Stimulated activated CD8-positive, alpha-beta memory T cell treated with anti-CD3 and anti-CD28 coated beads, Interleukin-7, amount 100 ng/mL, for 24 hours (primary cell): ENCODE measurements at places on chromosomes 5 and 9.

DNA sequence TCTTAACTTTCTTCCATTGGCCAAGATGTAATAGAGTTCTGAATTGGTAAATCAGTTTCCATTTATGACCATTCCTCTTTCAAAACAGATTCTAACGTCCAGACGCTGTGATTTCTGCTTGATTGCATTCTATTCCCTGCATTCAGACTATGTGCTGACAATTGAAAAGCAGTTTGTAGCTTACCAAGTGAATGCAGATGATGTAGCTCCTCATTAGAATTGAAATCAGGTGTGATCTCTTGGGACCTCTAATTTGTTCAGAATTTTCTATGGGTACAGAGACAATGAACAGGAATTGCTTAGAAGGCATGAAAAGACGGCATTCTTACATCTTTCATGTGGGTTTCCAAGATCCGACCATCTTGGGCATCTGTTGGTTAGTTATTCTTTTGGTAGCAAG lies 191.9 kb downstream of the NTRK2 start:
- DNase-seq = no peak

- no peak for DNase-seq
Observed at GRCh38 chr9:97315550-97315949, 8.1 kb downstream of the CCDC180 start.

DNA sequence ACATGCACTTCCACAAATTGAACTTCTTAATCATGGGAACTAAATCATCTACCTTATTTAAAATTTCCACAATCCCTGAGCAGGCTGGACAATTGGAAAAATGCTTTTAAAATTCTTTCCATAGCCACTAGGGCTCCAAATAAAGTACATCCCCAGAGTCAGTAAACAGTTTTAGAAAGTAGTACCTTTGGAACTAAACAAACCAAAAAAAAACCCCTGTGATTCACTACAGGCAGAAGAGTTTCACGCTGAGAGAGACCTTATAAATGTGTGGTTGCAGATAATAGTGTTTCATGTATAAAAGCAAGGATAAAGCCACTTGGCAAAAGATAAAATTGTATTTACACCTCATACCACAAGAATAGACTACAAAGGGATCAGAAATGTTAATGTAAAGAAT lies 11.8 kb upstream of the HMGCR start:
- DNase-seq = no peak

GRCh38 chr5:81534441-81534840 lies 140.5 kb upstream of the ACOT12 start:
- no peak for DNase-seq

DNA sequence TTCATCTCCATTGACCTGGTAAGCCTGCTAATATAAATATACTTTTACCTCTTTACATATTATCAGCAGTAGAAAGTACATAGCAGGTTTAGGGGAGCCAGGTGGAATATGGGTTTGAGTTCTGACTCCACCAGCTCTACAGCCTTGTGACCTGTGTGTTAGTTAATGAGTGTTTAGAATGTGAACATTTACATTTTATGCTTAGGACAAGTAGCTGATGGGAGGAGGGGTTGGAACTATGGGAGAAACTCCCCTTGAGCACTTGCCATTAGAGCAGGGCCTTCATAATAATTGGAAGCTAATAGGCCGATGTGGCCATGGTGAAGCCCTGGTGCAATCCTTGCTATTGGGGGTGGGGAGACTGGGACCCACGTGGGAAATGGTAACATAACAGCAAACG lies 148.3 kb upstream of the NTRK2 start:
- no peak for DNase-seq
